ENCODE measurements at places on chromosomes 2 and 18.

DNA sequence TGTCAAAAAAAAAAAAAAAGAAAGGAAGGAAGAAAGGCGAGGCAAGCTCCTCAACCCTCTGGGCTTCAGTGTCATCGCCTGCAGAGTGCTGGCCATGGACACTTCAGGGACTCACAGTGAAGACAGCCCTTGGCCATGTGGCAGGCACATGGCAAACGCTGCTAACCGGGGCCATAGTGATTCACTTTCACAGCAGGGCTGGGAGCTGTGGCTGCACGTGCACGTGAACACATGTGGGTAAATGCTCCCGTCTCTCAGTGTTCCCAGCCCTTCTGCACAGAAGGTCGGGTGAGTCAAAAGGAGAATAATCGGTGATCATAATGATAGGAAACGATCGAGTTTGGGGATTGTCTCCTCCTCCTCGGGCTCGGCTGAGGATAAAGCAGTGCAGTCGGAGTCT, 46.1 kb upstream of the UBE2F start:
- no peak for DNase-seq

- no peak for DNase-seq
Measured at GRCh38 chr2:164593541-164593940, 27.7 kb downstream of the GRB14 start.

GRCh38 chr2:162538967-162539366, 195.0 kb downstream of the GCA start:
- no peak for DNase-seq

DNA sequence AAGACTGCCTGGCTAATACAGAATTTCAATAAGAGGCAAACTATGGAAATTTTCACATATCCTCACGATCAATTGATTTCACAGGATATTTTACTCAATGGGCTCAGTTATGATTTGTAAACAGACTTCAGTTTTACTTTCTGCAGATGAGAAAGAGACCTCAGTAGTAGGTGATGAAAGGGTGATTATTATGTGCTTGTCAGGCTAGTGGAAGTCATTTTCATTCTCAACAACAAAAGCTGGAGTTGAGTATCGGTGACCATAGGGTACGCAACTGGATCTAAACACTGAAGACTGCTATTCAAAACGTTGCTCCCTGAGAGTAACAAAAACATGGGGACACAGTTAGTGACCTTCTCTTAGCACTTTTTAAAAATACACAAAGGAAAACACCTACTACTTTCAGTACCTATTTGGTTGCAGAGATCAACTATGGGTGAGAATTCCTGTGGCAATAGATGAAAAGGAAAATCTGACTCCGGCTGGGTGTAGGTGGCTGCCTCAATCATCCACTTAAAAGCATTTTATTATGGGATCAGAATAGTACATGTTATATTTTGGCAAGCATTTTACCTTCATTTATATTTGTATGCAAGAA, 126.2 kb upstream of the VRK2 start:
- DNase-seq: no peak

- DNase-seq: no peak
Measured at GRCh38 chr18:57819671-57820460, 16.8 kb upstream of the ATP8B1 start.

- DNase-seq: no peak
Measured at GRCh38 chr2:177344316-177344715, 48.3 kb upstream of the AGPS start.

- no peak for DNase-seq
Measured at GRCh38 chr2:152251811-152252210, 76.2 kb upstream of the STAM2 start.

GRCh38 chr18:56709463-56709862, 58.3 kb downstream of the WDR7 start:
- no peak for DNase-seq

- DNase-seq: no peak
Measured at GRCh38 chr2:48733067-48733503, 22.4 kb downstream of the LHCGR start.

DNA sequence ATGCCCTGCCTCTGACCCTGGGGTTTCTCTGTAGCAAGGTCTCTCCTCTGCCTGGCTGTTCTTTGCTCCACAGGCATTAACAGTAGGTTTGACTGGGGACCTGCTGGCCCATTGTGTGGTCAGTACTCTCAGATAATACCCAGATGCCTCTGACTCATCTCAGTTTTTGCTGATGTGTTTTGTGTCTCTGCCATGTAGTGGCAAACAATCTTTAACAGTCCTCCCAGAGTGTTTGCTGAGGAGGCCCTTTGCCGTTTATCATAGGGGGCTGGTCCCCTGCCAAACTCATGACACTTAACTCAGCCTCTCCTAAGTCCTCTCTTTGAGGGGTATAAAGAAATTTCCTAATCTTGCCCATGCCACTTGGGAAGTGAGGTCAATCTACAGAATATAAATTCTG, 793.7 kb upstream of the FANCL start:
- DNase-seq: no peak

GRCh38 chr2:231334179-231334930, 61.2 kb upstream of the B3GNT7 start:
- DNase-seq: no peak

- no peak for DNase-seq
Measured at GRCh38 chr2:8574196-8575037, 107.4 kb upstream of the ID2 start.

DNA sequence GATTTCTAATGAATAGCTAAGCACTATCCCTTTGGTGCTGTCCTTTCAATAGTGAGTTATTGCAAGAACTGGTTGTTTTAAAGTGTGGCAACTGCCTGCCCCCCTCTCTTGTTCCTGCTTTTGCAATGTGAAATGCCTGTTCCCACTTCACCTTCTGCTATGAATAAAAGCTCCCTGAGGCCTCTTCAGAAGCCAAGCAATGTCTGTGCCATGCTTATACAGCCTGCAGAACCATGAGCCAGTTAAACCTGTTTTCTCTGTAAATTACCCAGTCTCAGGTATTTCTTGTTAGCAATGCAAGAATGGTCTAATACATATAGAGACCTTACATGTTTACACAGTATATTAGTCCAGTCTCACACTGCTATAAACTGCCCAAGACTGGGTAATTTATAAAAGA, 15.0 kb upstream of the METTL21A start:
- no peak for DNase-seq

DNA sequence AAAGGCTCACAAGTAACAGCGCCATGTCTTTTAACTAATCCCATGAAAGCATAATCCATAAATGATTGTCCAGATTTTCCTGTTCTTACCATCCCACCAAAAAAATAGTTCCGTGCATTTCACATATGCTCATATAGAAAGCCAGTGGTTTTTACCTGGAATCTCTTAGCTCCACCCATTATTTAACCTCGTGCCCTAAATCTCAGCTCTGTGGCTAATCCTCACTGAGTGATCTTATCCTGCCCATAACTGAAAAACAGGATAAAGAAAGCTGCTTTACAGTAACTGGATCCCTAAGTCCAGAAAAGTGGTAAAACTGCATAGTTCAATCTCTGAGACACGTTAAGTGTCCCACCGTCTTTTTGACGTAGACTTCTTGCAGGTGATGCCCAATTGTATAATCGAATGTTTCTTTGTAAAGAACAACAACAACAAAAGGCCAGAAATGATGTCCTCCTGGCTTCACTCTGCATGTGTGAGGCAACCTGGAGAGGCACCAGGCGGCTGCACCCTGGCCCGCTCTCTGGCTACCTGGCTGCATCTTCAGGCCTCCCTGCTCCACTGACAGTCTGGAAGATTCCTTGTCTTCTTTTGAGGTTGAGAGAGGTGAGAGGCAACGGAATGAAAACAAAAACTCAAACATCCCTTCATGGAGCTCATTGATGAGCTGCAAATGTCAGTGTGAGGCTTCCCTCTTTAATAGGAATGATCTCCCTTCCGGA, 38.6 kb downstream of the FEZ2 start:
- DNase-seq: no peak

All from omental fat pad (tissue), 4 donors.